ENCODE measurements at places on chromosomes 12 and 14. TPM values are rescaled to one million over a fixed set of nuclear protein-coding genes. Genes with fewer than 3 reads are reported as not detected.

GRCh38 chr14:23049011-23049410 is 7.0 kb downstream of the PSMB11 start:
- DNase-seq, result no peak

GRCh38 chr14:92510972-92511371 is 2.6 kb upstream of the RIN3 start:
- no peak for DNase-seq

- no peak for DNase-seq
Observed at GRCh38 chr14:65962952-65963351, 523.2 kb upstream of the CCDC196 start.

DNA sequence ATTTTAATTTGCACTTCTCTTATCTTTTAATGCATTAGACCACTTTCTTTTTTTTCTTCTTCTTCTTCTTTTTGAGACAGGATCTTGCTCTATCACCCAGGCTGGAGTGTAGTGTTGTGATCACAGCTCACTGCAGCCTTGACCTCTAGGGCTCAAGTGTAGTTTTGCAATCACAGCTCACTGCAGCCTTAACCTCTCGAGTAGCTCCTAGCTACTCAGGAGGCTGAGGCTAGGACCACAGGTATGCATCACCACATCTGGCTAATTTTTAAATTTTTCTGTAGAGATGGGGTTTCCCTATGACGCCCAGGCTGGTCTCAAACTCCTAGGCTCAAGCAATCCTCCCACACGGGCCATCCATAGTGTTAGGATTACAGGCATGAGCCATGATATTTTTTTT is 12.7 kb downstream of the TMED8 start:
- DNase-seq, result no peak

The RNASE3 gene
- total RNA-seq, result not detected

The UNC79 gene
- total RNA-seq, result 0.25 TPM

GRCh38 chr12:47900131-47901062 is 4.4 kb downstream of the VDR start:
- DNase-seq, result no peak

- DNase-seq, result no peak
Observed at GRCh38 chr14:60616461-60616959, 32.8 kb downstream of the SIX1 start.

The OASL gene
- 0.55 TPM for total RNA-seq

The SPX gene
- total RNA-seq, result 15.7 TPM

DNA sequence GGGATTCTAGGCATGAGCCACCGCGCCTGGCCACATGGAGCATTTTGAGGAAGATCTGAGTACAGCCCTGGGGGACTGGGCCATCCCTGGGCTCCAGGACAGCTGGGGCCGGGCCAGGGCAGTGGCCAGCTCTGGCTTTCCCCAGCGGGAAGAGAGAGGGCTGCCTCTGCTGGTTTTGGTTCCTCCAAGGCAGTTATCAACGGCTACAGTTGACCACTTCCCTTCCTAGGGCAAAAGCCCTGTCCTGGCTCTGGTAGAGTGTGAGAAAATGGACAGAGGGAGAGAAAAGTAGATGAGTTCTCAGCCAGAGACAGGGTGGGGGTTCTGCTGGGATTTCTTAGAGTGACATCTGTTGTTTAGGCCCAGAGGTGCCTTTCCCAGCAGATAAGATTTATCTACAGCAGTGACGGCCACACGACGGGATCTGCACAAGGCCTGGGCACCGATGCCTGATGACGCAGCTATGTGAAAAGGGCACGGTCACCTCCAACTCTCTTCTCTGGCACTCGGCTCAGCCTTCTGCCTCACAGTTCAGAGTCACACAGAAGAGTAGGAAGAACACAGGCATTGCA is 5.5 kb upstream of the HVCN1 start:
- peak; percentile 68 for DNase-seq

The PRKAB1 gene
- 12.1 TPM for total RNA-seq

The LRRIQ1 gene
- not detected for total RNA-seq

DNA sequence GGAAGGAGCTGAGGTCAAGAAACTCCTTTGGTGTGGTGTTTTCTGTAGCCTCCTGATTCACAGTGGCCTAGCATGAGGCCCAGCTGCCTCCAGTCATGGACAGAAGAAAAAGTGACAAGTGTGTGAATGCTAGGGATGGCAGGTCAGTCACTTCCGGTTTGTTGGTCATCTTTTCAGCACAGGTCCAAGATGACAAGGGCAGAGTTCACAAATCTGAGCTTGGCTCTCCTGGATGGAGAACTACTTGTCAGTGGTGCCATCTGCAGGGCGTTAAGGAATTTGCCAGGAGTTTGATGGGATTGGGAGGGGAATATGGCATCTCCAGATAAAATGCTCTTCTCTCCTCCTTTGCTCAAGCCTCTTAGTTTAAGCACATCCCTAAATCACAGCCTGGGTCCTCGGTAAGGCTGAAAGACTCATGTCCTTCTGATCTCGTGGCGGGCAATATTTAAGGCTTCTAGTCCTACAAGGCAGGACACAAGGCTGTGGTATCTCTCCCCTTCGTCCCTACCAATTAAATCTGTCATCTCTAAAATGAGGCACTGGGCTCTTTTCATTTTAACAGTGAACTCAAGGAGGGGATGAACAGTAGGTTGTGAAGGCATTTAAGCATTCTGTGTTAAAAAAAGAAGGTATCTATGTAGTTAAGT is 10.0 kb downstream of the TUBA1B start:
- DNase-seq, result no peak

DNA sequence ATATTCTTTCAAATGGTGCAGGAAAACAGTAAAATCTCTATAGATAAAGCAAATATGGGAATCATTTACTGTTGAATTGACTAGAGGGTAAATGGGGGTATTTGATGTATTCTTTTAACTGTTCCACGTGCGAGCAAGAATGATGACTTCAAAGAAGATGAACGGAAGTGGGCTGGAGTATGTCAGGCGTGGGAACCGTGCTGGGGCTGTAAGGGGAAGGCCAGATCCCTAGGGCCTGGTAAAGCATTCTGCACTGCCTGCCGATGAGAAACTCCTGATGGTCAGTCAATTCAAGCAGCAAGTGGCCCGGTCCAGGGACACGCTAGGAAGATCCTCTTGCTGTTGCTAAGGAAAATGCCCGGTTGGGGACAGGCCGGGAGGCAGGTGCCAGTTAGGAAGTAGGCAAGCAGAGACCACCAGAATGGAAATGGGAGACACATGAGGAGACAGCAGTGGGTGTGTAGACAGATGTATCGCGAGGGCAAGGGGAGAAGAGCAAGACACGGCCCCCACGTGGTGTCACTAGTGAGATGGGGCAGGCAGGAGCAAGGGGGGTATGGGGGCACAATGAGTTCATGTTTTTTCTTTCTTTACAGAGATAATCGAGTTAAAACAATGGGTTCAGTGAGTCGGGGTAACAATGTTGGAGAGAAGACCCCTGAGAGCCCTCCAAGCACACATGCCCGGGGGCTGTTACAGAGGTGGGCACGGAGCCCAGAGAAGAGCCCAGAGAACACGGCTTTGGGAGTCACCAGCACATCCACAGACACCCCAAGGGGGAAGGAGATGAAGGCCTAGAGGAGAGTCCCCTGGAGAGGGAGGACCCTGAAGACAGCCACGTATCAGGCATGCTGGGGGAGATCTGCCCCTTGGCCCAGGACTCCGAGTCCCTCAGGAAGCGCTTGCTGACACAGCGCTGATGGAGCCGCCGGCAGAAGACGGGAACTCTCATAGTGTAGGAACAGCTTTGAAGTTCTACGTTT is 37.2 kb downstream of the FBXO21 start:
- no peak for DNase-seq

The PPP1R36 gene
- not detected for total RNA-seq
